ENCODE measurements at places on chromosomes 13 and 19.

GRCh38 chr13:103948426-103948825 lies 882.2 kb upstream of the SLC10A2 start:
- DNase-seq, result no peak

- peak; percentile 28 for DNase-seq
Measured at GRCh38 chr13:31951215-31951678, 80.3 kb upstream of the FRY start.

GRCh38 chr19:12656899-12657571 lies 9.5 kb downstream of the MAN2B1 start:
- no peak for DNase-seq

GRCh38 chr19:55157064-55157908 lies at the start of gene TNNI3:
Gene TNNI3 (minus strand): TSS chr19:55157732. CDS start chr19:55157589, 143 bp downstream.
- no peak for DNase-seq
